Bone marrow (tissue), 2 donors: ENCODE measurements at places on chromosomes 7 and 10.

GRCh38 chr10:22666287-22667092, 47.9 kb downstream of the PIP4K2A start:
- no peak for DNase-seq

DNA sequence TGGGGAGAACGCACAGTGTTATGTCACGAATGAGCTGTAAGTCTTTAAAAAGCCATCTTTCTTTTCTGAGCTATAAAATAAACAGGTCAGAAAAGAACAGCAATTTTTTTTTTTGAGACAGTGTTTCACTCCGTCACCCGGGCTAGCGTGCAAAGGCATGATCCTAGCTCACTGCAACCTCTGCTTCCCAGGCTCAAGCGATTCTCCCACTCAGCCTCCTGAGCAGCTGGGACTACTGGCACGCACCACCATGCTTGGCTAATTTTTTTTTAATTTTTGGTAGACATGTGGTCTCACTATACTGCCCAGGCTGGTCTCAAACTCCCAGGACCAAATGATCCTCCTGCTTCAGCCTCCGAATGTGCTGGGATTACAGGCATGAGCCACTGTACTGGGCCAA, 58.6 kb downstream of the PPP1R3C start:
- DNase-seq, result no peak

- no peak for DNase-seq
Measured at GRCh38 chr7:27513885-27514284, 148.8 kb downstream of the HIBADH start.

GRCh38 chr7:19621740-19622139, 87.1 kb downstream of the POLR1F start:
- DNase-seq, result no peak

DNA sequence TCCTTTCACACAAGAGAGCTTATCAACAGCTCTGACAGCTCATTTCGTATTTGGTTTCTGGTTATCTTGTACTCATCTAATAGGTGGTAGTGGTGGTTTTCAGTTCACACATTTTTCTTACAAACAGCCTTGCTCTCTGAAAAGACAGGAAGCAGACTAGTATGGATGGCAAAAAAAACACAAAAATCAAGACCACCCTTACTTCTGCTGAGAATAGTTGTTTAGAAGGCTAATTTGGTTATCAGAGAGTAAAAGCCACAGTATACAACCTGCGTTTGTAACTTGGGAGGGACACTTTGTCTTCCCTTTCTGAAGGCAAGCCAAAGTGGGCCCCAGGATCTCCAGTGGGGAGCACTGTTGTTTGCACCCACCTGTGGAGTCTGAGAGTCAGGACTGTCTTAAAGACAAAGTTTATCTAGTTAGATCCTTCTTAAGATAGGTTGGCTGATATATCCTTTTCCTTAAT, 68.0 kb downstream of the PIP4K2A start:
- DNase-seq, result peak; percentile 50

GRCh38 chr10:6068422-6068821, 6.3 kb upstream of the IL2RA start:
- no peak for DNase-seq

DNA sequence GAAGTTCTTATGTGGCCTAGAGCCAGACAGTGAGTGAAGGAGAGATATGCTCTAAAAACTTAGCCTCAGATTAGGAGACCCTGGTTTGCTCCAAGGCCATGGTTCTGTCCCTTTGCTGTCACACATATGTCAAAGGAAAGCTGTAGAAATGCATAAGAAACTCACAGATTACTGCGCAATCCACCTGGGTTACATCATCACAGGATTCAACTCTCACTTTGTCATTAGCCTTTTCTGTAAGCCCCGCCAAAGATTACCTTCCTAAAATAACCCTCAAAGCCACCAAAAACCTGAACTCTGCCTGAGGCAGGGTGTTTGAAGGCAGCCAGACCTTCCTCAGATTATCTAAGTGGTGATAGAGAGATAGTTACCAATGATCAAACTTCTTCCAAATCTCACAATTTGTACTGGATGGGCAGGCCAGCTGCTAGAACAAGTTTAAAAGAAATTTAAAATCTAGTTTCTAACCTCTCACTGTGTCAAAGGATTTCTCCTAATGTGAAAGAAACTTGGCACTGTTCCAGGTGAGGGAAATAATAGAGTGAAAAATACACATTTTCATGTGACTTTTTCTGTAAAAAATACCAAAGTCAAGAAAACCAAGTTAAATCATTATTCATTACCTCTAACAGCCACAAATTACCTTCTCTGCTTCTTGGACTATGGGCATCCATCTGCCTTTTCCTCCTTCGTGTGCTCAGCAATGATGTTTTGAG, 567.2 kb downstream of the SUGCT start:
- no peak for DNase-seq

- no peak for DNase-seq
Measured at GRCh38 chr10:78433766-78434535, 400.3 kb downstream of the RPS24 start.

GRCh38 chr10:20682782-20683181, 214.3 kb downstream of the NEBL start:
- DNase-seq, result no peak

- no peak for DNase-seq
Measured at GRCh38 chr10:61398366-61399129, 54.6 kb downstream of the TMEM26 start.

- DNase-seq, result no peak
Measured at GRCh38 chr10:70763567-70763966, 21.6 kb downstream of the TBATA start.

- DNase-seq, result no peak
Measured at GRCh38 chr10:63922468-63923284, 401.5 kb downstream of the REEP3 start.

- no peak for DNase-seq
Measured at GRCh38 chr7:81529785-81530184, 240.1 kb downstream of the HGF start.

- DNase-seq, result no peak
Measured at GRCh38 chr7:137931823-137932222, 70.1 kb downstream of the CREB3L2 start.

DNA sequence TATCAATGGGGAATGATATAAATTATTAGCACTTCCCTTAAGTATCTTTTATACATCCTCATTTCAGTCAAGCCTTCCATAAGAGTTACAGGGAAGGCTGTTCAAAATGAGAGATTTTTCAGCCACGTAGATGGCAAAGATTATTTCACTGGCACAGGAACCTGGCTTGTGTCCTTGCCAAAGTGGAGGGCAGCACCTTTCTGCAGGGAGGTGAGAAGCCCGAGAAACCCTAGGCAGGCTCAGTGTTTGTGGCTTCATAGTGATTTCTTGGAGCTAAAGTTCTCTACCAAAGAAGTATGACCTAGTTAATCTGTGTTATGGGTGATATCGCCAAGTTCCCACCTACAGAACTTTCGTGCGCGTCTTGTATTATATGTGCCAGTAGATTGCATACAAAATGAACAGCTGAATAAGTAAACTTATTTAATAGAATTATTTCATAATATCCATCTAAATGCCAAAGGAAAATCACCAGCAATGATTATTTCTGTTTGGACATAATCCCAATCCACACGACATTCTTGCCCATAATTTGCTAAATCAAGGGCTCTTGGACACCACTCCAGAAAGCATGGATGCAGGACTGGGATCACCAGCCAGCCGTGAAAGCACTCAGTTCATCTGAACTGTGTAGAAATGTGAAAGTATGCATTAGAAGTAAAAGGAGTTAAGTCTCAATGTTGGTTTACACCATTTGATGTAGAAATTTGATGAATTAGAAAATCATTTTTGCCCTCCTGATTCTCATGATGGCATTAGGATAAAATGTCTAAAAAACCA, 150.4 kb upstream of the RNF32 start:
- no peak for DNase-seq

- no peak for DNase-seq
Measured at GRCh38 chr10:23556727-23557440, 118.0 kb downstream of the OTUD1 start.

GRCh38 chr10:102450374-102451104, 804 bp downstream of the C10orf95 start:
- DNase-seq, result peak; percentile 76

- DNase-seq, result peak; percentile 2
Measured at GRCh38 chr7:118288098-118288497, 63.6 kb downstream of the ANKRD7 start.

GRCh38 chr7:29346231-29346978, 151.8 kb downstream of the CHN2 start:
- no peak for DNase-seq

- no peak for DNase-seq
Measured at GRCh38 chr7:8121243-8121642, 140.7 kb downstream of the ICA1 start.

DNA sequence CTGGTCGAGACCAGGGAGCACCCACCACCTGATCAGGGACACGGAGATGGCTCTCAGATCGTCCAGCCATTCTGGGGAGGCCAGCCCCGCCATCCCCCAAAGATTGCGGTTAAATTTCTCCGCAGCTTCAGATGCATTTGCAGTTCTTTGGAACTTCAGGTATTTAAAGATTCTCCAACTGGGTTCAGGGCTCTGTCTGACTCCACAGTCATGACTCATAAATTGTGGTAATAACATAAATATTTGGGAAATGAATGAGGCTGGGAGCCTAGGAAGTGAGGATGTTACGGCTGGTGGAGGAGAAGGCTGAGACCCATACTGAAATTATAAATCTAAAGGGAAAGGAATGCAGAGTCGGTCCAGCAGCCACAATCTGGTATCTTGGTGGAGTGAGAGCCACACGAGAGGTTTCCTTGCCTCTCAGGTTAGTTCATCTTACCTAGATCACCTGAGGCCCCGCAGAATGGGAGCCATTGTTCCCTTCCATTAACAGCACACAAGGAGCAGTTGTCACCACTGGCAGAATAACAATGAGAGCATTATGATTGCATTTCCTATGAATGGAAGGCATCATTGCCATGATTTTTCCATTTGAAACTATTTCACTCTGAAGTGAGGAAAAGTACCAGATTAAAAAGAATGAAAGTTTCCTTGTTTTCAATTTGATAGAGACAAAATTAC, 26.7 kb upstream of the DNAJB6 start:
- no peak for DNase-seq

GRCh38 chr7:26337232-26337865, 45.7 kb downstream of the SNX10 start:
- DNase-seq, result no peak

- no peak for DNase-seq
Measured at GRCh38 chr7:154231732-154232131, 179.5 kb downstream of the DPP6 start.
